ENCODE measurements at places on chromosomes 3 and 15.

GRCh38 chr3:128495435-128495970, 2.5 kb upstream of the GATA2 start:
- peaks cover 9% of the 10 kb centered on the region for H3K4me1 ChIP-seq
- no peak overlapping the region for H3K27ac ChIP-seq
- no peak overlapping the region for H3K4me3 ChIP-seq
- peaks cover 97% of the 10 kb centered on the region for H3K27me3 ChIP-seq

DNA sequence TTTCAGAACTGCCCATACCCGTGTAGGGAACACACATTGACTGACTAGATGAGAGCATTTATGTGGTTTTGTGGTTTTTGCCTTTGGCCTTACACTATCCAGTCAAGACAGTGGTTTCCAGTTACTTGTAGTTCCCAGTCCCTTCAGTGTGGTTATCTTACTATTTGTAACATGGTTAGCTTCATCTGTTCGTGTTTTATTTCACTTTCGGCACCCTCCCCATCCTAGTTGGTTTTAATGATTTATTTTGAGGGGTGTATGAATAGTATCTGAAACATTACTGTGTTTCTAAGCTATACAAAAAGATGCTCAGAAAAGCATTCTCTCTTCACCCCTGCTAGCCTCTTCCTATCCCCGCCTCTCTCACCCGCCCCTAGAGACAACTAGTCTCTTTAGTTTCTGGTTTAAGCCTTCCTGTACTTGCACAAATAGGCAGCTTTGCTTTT, 14.1 kb downstream of the LYSMD4 start:
- peaks cover 44% of the 10 kb centered on the region for H3K36me3 ChIP-seq
- H3K4me1 ChIP-seq = no peaks in the 10 kb centered on the region
- H3K27ac ChIP-seq = no peak overlapping the region
- DNase-seq = no peak
- no peaks in the 10 kb centered on the region for H3K27me3 ChIP-seq

- no peak overlapping the region for H3K4me3 ChIP-seq
- no peak overlapping the region for H3K27ac ChIP-seq
- H3K36me3 ChIP-seq = no peaks in the 10 kb centered on the region
- H3K27me3 ChIP-seq = peaks cover 31% of the 10 kb centered on the region
- peaks cover 12% of the 10 kb centered on the region for H3K4me1 ChIP-seq
Observed at GRCh38 chr3:194690501-194691372, 5.1 kb downstream of the FAM43A start.

DNA sequence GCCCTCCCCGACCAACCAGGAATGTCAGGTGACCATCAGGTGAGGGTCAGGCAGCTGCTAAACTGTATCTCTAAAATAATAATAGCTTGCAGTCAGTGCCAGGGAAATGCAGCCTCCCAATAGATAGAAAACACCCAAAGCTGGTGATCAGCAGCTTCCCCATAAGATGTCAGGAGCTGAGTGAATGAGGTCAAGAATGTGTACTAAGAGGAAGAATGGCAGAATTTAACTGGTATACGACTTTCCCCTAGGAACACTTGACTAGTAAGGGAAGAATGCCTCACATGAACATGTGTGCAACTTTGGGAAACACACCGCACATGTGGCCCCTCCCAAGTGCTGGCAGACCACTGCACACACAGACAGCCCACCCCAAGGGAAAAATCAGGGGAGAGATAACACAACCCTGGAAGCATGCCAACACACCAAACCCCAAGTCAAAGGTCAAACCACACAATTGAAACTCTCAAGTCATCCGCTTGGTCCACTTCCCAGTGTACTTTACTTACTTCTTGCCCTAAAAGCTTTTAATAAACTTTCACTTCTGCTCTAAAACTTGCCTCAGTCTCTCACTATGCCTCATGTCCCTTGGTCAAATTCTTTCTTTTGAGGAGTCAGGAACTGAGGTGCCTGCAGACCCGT, 806.5 kb downstream of the OTOL1 start:
- DNase-seq = no peak
- H3K4me1 ChIP-seq = no peaks in the 10 kb centered on the region
- H3K36me3 ChIP-seq = no peaks in the 10 kb centered on the region
- no peaks in the 10 kb centered on the region for H3K27me3 ChIP-seq

DNA sequence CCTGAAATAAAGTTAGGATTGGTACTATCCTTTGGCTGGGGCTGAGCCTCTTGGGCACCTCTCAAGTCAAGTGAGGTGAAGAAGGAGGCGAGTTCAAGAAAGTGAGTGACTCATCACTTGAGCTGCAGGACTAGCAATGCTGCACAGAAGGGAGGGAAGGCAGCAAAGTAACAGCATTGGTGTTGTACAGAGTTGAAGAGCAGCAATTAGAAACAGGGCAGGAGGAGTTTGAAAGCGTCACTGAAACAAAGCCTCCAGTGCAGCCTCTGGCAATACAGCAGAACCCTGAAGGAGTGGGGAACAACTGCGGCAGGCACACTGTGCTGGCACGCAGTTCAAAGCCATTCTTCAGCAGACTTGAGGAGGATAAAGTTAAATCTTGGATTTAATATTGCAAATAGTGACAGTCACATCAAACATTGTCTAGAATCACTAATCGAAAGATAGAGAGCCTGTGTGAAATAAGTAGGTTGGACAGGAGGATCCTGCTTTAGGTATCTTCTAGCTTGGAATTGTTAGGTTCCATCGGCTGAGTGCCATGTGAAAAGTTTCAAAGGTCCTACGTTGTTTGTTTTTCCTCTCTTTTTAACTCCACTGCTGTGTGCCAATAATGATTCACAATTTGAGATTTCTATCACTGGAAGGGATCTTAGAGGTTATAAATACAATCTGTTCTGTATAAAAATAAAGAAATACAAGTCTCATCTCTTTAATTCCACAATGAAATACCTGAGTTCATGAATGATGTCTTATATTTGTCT, 479.8 kb downstream of the NAALADL2 start:
- DNase-seq = no peak
- H3K4me3 ChIP-seq = no peak overlapping the region
- no peak overlapping the region for H3K27ac ChIP-seq

Measured in neuronal stem cell (in vitro differentiated cells).